ENCODE measurements at places on chromosomes 7 and 10.

DNA sequence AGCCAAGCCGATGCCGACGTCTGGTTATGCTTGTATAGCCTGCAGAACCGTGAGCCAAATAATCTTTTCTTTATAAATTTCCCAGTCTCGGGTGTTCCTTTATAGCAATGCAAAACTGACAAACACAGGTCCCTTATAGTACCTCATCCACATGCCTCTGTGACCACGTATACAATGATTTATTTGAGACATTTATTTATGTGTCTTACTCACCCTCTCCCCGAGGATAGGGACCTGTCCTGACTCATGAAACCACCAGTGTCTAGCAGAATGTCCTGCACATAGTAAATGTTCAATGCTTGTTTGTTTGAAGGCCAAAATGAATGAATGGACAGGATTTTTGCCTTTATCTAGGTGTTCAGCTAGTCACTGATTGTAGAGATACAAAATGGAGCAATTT, 147.9 kb upstream of the FZD8 start:
- no peak for DNase-seq

DNA sequence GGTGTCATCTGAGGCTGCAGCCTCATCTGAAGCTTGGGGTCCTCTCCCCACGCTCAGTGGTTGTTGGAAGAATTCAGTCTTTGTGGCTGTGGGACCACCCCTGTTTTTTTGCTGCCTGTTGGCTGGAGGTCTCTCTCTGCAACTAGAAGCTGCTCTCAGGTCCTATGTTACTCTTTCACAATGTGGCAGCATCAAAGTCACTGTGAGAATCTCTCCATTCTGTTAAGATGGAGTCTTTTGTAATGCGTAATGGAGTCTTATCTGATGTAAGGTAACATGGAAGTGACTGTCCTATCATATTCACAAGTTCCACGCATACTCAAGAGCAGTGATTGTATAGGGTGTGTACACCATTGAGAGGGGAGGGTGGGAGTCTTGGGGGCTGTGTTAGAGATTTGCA, 24.9 kb downstream of the TSPAN13 start:
- DNase-seq, result no peak

DNA sequence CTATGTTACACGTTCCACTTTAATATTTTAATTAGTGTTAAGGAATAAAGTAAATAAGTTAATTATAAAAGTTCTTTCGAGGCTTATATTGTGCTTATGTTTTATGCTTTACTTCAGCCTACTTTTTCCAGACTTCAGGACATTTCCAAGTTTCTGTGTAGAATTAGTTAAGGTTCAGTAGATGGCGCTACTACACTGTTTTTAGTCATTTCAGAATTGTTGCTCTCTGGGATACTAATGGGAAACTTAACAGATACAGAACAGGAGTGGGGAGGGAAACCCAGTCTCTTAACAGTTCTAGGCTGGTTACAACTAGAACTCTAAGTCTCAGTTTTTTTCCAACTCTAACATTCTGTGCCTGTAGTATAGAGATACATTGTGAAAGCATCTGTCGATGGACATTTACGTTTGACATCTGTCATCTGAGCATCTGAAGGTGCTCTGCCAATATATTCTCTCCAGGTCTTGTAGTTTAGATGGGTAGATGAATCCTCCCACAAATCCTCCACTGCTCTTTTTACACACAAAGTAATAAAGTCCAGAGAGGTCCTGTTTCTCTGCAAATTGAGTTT, 56.8 kb upstream of the FAM171A1 start:
- DNase-seq, result no peak

- no peak for DNase-seq
Measured at GRCh38 chr10:113216102-113216501, 266.1 kb downstream of the TCF7L2 start.

All from activated CD8-positive, alpha-beta T cell treated with anti-CD3 and anti-CD28 coated beads for 36 hours (primary cell).